Neural progenitor cell (in vitro differentiated cells): ENCODE measurements at places on chromosomes 12 and 14. TPM values are rescaled to one million over a fixed set of nuclear protein-coding genes. Genes with fewer than 3 reads are reported as not detected.
A peak's percentile ranks its signal among the peaks of the same experiment; 100 is the strongest.

DNA sequence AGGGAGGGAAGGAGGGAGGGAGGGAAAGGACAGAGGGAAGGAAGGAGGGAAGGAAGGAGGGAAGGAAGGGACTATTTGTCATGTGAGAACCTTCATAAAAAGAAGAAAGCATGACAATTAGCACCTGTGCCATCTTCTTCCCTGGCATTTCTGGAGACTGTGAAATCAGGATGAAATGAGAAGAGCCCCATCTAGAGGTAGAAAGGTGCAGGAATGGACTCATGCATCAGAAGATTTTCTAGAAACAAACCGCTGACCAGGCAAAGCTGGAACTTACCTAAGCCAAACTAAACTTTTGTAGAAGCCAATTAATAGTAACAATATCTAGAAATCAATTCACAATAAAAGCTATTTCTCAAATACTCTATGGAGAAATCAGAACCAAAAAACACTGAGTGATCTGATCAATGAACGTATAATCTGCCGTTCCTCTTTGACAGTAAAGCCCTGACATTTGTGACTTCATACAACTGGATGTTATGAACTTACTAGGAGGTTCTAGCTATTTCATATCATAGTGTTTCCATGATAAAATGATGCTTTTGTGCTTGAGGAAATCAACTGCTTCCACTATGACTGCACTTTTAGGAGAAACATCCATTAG lies 24.4 kb upstream of the CRACR2A start:
- H3K27ac ChIP-seq = no peak overlapping the region
- H3K27me3 ChIP-seq = no peaks in the 10 kb centered on the region
- H3K36me3 ChIP-seq = no peaks in the 10 kb centered on the region

GRCh38 chr12:113005762-113006161 lies 27.4 kb downstream of the OAS2 start:
- no peaks in the 10 kb centered on the region for H3K36me3 ChIP-seq
- H3K4me3 ChIP-seq = no peak overlapping the region
- H3K27ac ChIP-seq = no peak overlapping the region
- peaks cover 18% of the 10 kb centered on the region for H3K27me3 ChIP-seq
- DNase-seq = peak; percentile 55

DNA sequence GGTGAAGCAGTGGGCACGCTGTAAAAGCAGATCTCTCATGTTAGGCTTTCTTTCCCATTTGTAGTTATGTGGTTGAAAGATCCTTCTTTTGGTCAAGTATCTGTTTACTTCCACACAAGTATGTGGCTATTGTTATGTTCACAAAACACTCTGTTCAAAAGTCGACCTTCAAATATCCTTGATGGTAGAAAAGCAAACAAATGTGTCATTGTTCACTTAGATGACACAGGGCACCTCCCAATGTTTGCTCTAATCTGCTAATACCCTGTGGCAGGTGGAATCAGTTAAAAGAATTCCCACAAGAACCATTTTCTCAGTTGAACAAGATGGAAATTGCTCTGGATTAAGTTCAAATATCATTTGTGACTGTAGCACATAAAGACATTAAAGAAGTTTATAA lies 43.6 kb upstream of the NAA30 start:
- peaks cover 22% of the 10 kb centered on the region for H3K4me1 ChIP-seq
- no peaks in the 10 kb centered on the region for H3K27me3 ChIP-seq
- DNase-seq = no peak
- H3K27ac ChIP-seq = no peak overlapping the region
- no peak overlapping the region for H3K4me3 ChIP-seq

DNA sequence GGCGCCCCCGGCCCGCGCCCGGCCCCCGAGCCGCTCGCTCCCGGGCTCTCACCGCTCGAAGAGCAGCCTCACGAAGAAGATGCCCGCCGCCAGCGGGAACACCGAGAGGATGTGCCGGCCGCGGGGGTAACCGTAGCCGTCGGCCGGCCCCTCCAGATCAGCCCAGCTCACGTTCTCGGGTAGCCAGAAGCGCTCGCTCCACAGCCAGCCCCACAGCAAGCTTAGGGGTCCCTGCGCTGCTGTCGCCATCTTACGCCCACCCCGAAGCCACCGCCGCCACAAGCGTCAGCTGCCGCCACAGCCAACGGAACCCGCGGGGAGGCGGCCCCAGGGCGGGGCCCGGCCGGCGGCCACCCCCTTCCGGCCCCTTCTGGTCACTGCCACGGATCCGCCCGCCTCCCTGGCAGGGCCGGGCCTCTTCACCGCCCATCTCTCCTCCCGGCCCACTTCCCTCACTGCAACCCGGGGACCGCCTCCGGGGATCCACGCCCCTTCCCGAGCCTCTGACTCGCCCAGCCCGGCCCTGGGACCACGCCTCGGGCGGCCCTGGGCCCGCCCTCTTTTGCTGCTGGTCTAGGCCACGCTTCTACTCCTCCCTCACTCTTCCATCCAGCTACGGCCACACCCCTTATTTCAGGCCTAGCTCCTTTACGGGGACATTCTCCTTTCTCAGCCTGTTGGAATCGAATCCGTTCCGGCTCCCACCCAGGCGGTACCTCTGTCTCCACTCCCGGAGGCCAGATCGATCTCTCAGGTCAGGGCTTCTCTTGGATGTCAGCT lies at the start of gene CERS5:
TSS of gene CERS5 (minus strand) at position 321 of the 780 bp plus-strand sequence. CDS start at position 249, 72 bp downstream.
- peak; percentile 99 for DNase-seq
- peak within 1 kb of the TSS; percentile 96 for H3K27ac ChIP-seq
- peaks cover 17% of the 10 kb centered on the region for H3K4me1 ChIP-seq

DNA sequence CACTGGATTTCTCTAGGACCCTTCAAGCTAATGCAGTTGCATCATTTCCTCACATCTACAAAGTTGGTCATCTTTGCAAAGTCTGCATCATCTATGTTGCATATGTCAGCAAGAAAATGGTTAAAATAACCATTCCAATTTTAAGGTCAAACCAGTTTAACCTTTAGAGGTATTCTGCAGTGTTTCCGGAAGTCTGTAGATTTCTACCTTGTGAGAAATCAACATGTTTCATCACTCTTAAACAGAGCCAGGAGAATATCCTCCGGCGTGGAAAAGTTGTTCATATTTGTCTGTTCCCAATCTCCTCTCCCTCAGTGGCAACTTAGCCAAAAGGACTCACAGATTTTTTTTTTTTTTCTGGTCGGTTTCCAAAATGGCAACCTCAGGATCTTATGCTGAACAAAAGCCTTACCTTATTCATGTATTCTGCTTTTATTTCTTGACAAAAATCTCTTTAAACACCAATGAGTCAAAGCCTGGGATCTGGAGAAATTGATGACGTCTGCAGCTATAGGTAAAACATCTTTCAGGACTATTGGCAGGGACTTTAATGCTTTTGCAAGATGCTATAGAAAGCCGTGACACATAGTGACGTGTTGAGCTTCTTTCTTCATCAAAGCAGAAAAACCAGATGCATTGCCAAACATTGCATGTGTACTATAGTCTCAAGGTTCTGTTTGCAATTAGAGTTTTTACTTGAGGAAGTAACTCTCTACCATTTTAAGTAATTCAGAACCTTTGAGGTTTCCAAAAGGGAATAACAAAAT lies 16.0 kb upstream of the CDK17 start:
- no peak overlapping the region for H3K27ac ChIP-seq
- peaks cover 4% of the 10 kb centered on the region for H3K4me1 ChIP-seq
- H3K4me3 ChIP-seq = no peak overlapping the region
- no peaks in the 10 kb centered on the region for H3K27me3 ChIP-seq
- DNase-seq = no peak

- no peaks in the 10 kb centered on the region for H3K27me3 ChIP-seq
- H3K4me3 ChIP-seq = no peak overlapping the region
- no peaks in the 10 kb centered on the region for H3K36me3 ChIP-seq
- DNase-seq = no peak
Measured at GRCh38 chr14:22448035-22448904, 140.8 kb downstream of the DAD1 start.

The GLIPR1 gene
- total RNA-seq = 0.03 and 0.04 TPM in 2 replicates

The TMEM229B gene
- 0.12 TPM in 1 of 2 replicates, not detected in the other for total RNA-seq

- H3K4me1 ChIP-seq = peaks cover 7% of the 10 kb centered on the region
- H3K27me3 ChIP-seq = peaks cover 69% of the 10 kb centered on the region
- peak; percentile 85 for DNase-seq
- no peak overlapping the region for H3K4me3 ChIP-seq
Measured at GRCh38 chr14:20855652-20856291, 35.4 kb upstream of the RNASE3 start.

DNA sequence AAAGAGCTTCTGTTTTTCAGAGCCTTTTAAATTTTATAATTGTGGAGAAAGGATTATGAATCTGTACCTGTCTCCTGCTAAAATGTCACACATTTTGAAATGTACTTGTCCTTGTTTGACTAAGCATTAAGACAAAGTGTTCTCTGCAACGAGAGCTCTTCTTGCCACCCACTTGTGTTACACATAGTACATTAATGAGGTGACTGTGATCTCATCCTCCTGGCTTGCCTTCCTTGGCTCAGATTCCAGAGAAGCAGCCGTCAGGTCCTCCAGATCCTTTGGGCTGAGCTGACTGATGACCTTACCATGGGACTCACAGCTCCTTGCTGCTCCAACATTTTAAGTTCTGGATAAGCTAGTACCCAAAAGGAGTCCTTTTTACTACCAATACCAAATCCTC lies 81.4 kb downstream of the BBS10 start:
- no peaks in the 10 kb centered on the region for H3K36me3 ChIP-seq
- no peaks in the 10 kb centered on the region for H3K27me3 ChIP-seq
- no peak overlapping the region for H3K4me3 ChIP-seq

DNA sequence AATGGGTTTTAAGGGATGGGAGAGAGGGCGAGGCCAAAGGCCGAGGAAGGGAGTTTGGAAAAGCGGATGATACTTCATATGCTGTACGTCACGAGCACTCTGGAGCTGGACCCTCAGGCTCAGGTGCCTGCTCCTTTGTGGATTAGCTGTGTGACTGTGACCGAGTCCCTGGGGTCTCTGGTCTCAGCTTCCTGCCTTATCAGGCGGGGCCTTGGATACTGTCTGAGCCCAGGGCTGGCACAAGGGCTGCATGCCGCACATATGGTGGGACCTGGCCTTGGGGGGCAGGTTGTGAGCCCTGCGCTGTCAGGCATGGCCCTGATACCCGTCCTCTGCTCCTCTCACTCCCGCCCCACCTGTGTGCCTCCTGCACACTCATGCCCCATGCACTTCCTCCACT lies 95.3 kb downstream of the ADGRD1 start:
- no peak overlapping the region for H3K4me3 ChIP-seq
- H3K27ac ChIP-seq = no peak overlapping the region
- no peaks in the 10 kb centered on the region for H3K27me3 ChIP-seq
- DNase-seq = no peak
